ENCODE measurements at places on chromosomes 3 and 15.

DNA sequence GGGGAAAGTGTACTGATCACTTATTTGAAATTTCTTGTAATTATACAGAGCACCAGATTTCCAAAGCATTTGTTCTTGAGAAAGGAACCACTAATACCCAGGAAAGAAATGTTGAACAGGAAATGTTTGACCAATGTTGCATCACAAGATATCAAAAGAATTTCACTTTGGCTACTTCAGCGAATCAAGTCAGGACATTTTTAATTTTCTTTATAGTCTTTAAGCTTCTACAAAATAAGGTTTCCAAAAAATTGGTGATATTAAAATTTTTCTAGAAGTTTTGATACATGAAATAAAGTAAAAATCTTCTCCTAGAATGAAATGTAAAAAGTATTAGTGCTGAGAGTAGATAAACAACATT, 421.9 kb downstream of the MECOM start:
- DNase-seq: no peak

GRCh38 chr3:129614927-129615363, 8.5 kb upstream of the PLXND1 start:
- peak; percentile 21 for DNase-seq

DNA sequence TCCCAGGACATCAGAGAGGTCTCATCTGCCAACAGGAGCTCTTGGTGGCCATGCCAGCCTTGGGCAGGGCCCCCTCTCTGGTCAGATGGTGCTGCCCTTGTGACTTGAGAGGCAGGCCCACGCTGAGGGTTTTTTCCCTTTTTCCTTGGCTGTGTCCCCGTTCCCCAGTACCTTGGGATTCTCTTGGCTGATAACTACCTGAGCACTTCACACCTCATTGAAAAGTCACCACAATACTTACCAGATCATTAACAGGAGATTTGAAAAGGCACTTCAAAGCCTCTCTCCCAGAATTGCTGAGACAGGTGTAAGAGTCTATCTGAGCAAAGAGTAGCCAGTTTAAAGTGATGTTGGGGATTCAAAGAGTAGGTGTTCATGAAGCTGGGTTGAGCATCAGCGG, 15.1 kb upstream of the TMEM158 start:
- DNase-seq: no peak

DNA sequence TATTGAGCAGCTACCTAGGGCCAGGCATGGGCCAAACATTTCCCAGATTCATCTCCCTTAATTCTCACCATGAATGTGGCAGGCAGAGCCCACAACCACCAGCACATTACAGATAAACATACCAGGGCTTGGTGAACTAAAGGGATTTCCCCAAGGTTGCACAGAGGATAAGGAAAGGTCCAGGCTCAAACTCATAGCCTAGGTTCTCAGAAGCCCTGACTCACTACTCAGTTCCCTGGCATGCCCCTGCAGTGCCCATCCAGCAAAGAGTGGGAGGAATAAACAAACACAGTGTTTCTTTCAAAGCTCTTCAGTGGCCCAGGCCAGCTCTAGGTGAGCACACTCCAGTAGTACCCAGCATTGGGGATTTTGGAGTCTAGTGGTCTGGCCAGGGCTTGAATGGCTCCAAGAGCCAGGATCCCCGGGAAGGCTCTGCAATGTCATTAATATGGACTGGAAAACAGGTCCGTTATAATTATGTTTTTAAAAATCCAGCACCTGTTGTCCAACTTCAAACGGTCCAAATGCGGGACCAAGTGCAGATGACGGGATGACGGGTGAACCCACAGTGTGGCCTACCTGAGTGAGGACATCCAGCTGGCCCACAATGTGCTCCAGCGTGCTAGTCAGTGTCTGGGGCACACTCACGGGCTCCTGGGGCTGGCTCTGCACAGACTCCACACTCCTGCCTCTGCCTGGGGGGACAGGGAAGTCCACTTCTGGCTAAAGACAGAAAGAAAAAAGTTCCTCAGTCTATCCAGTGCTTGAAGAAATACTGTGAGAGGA, 39.8 kb upstream of the DUSP7 start:
- no peak for DNase-seq

GRCh38 chr3:100782906-100783305, 73.6 kb downstream of the TFG start:
- DNase-seq: no peak

- DNase-seq: no peak
These were observed 307.4 kb downstream of the NTRK3 start for GRCh38 chr15:87949151-87949574.

GRCh38 chr3:107452436-107452835, 70.3 kb upstream of the BBX start:
- no peak for DNase-seq

GRCh38 chr3:185796431-185797107, 28.3 kb downstream of the IGF2BP2 start:
- no peak for DNase-seq

GRCh38 chr3:185292238-185292637, 38.4 kb upstream of the EHHADH start:
- no peak for DNase-seq

DNA sequence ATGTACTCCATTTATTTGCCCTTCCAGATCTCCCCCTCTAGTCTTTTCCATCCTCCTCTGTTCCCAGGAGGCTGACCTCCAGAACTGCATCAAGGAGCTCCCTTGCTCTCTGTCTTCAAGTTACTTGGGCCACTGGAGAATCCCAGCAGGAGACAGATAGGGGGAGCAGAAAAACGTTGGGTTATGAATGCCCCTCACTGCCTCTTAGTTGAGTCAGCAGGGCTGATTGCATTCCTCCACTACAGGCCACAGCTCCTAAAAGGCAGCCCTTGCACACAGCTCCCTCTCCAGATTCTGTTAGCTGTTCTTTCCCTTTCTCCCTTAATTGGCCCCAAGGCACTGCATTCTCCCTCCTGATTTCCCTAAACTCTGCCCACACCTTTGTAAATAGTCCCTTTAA, 12.4 kb upstream of the CEP152 start:
- no peak for DNase-seq

Data from Jurkat, Clone E6-1 (cell line).